ENCODE measurements at places on chromosomes 7 and 10.

GRCh38 chr7:11341285-11341944 lies 367.7 kb downstream of the PHF14 start:
- DNase-seq, result no peak

- no peak for DNase-seq
Measured at GRCh38 chr10:132175408-132175807, 11.3 kb upstream of the DPYSL4 start.

- DNase-seq, result no peak
Measured at GRCh38 chr10:100985336-100985735, 2.0 kb downstream of the MRPL43 start.

- no peak for DNase-seq
Measured at GRCh38 chr7:16347066-16347826, 74.1 kb downstream of the CRPPA start.

DNA sequence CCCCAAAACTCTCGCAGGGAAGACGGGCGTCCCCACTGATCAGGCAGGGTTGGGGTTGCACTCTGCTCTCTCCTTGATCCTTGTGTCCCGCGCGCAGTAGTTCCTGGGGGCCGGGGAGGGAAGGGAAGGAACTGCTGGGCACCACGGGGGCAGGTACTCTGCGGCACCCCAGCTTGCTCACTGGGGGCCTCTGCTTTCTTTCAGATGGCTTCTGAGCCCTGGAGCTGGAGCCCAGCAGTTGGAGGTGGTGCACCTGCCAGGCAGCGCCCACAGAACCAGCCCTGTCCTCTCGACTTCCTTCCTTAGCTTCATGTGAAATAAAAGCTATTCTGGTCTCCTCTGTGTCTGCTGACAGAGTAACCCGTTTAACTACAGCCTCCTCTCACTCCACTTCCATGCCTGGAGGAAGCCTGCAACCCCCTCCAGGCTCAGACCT lies 12.2 kb downstream of the PLAC9 start:
- DNase-seq, result no peak

- DNase-seq, result no peak
Measured at GRCh38 chr7:55502124-55502857, 70.0 kb downstream of the VOPP1 start.

- DNase-seq, result no peak
Measured at GRCh38 chr7:25261545-25262140, 33.4 kb upstream of the NPVF start.

DNA sequence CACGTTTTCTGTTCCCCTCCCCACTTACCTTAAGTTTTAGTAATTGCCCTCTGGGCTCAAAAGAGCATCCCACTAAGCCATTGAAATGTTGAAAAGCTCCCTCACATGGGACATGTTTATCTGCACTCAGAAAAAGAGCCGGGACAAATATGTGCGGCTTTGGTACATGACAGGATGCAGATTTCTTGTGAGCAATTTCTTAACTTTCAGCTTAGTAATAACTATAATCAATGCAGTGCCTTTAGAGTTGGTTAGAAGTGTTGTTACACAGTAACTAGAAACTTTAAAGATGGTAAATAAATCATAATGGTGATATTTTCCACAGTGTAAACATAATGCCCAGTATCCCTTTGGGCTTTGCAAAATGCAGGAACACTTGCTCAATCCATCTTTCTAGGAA lies 89.2 kb downstream of the ZNF365 start:
- DNase-seq, result no peak

DNA sequence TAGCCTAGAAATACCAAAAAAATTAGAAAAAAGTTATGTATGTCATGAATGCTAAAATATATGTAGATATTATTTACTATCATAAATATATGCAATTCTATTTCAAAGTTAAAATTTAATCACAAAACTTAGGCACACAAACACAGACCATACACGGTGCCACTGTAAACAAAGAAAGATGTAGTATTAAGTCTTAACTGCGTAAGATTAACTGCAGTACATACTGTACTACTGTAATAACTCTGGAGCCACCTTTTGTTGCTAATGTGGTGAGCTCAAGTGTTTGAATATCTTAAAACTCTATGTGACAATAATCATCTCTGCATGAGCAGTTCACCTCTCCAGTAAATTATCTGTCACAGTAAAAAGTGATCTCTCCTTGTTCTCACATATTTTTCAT lies 23.6 kb downstream of the GDI2 start:
- no peak for DNase-seq

GRCh38 chr10:27801171-27801785 lies 55.7 kb upstream of the MKX start:
- DNase-seq, result no peak

DNA sequence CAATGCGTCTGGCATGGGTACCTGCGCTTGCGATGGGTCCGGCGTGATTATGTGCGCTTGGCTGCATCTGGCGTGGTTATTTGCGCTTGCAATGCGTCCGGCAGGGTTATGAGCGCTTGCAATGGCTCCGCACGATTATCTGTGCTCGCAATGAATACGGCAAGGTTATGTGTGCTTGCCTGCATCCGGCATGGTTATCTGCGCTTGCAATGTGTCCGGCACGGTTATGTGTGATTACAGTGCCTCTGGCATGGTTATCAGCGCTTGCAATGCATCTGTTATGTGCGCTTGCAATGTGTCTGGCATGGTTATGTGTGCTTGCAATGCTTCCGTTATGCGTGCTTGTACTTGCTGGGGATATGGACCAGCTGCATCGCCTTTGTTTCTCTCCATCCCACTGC lies 37.7 kb downstream of the RBAK start:
- no peak for DNase-seq

- no peak for DNase-seq
Measured at GRCh38 chr7:47047384-47047783, 534.5 kb downstream of the TNS3 start.

DNA sequence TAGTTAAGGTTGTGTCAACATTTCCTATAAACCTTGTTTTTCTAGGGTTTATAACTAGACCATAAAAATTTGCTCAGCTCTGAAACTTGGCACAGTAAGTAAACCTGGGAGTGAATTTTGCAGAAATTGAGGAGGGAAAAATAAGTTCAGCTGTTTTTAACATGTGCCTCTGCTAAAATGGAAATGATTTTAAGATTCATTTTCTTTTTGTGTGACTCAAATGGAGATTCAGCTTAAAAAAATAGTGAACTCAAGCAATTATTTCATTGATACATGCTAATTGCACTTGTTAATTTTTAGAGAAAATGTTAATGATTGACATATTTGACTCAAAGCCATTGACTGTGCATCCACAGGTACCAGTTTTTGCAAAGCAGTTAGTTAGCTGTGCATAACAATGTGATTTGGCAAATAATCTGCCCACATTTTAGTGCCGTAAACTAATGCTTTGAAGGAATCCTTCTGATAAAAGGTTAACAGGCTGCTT lies 68.5 kb upstream of the ZNF438 start:
- DNase-seq, result no peak

DNA sequence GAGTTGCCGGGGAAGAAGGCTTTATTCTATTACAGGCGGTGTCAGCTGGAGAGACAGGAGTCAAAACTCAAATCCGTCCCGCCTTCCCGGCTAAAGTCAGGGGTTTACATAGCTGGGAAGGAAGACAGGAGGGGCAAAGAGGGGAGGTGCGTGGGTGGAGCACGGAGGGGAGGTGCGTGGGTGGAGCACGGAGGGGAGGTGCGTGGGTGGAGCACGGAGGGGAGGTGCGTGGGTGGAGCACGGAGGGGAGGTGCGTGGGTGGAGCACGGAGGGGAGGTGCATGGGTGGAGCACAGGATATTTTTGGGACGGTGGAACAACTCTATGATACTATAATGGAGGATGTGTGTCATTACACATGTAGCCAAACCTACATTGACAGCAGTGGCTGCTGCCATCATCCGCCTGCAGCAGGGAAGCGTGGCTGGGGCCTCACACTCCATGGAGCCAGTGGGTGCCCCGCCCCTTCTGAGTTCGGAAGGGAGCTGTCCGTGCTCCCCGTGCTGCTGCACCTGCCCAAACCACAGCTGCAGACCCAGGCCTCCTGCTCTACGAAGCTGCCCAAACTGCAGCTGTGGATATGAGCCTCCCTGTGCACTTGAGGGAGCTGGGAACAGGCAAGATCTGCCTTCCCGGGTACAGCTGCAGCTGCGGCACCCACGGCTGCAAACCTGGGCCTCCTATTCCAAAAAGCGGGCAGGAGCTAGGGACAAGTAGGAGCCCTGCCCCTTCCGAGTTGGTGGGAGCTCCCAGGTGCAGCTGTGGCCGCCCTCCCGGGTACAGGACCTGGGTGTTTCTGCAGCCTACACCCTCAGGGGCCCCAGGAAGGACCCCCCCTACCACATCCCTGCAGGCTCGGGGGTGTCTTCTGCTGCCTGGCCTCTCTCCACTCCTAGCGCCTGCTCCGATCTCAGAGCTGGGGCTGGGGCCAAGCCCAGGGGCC lies 119.4 kb downstream of the DYNC2I1 start:
- no peak for DNase-seq

DNA sequence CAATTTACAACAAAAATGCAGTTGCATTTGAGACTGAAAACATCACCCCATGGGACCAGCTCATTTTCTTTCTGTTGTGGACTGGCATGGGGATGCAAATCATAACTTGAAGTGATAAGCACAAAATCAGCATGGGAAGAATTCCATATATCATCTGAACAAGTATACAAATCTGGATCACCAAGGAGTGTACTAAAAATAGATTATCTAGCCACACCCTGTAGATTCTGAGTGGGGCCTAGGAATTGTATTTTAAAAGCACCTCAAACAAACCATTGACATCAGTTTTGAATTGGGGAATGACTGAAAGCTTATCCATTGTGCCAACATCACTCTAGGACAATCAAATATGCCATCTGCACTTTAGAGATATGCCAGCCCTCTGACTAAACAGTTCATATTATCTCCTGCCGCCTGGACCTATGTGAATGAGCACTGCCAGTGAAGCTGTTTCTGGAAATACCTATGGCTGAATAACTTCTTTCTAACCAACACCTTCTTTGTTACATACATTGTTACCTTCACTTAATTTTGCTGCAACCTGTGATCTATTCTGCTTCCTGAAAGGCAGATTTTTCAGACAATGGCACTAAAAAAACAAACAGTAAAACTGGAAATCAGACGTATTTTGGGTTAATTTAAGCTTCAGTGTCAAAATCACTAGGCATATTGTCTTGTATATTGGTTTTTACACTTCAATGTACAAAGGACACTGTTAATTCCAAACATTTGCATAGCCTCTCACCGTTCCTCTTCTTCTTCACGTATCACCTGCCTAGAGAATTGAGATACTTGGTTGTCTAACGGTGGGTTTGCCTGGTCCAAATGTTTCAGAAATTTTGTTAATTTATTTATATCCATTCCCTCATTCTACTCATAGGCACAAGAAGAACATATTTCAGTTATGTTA lies 42.4 kb upstream of the HGF start:
- no peak for DNase-seq

DNA sequence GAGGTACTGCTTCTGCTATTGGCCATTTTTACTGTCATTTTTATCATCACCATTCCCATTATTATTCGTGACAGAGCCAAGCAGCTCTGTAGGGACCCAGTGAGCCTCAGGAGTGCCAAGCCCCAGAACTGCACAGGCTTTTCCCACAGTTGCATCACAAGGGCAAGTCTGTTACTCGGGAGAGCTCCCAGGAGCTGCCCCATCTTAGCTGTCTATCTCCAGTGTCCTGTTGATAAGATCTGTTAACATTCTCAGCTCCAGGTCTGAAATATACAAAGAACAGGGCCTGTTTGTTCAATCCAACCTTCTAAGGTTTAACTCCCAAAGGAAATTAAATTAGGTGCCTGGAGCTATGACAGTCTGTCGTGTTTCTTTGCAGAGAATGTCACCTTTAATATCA lies 20.2 kb upstream of the TRIM8 start:
- no peak for DNase-seq

GRCh38 chr7:133961724-133962123 lies 165.4 kb upstream of the LRGUK start:
- no peak for DNase-seq

- no peak for DNase-seq
Measured at GRCh38 chr7:35707422-35707821, 12.5 kb upstream of the HERPUD2 start.

- no peak for DNase-seq
Measured at GRCh38 chr10:124659380-124659779, 84.8 kb downstream of the FAM53B start.
